ENCODE measurements at places on chromosomes 4 and X.

DNA sequence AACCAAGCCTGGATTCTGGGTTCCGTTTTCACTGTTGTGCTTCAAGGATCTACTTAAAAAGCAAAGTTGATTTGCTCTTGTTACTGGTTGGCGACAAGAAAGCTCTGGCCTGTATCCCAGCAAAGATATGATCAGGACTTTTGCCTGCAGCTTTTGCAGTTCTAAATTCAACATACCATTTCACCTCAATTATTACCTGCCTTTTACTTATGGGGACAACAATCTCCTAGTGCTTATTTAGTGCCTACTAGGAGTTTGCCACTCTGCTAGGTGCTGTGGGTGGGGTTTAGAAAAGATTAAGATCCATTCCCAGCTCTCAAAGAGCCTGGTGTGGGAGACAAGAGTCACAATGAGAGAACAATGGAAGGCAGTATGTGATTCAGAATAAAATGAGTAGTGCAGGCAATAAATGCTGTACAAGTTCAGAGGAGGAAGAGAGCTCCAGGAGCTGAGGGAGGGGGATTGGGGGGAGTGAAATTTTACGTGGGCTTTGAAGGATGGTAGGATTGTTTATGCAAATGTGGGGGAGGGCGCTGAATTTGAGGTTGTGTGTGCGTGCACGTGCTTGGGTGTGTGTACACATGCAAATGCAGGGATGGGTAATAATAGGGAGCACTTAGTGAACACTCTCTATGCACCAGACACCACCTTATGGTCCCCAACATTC is 5.0 kb upstream of the TMEM164 start:
- no peak for DNase-seq

DNA sequence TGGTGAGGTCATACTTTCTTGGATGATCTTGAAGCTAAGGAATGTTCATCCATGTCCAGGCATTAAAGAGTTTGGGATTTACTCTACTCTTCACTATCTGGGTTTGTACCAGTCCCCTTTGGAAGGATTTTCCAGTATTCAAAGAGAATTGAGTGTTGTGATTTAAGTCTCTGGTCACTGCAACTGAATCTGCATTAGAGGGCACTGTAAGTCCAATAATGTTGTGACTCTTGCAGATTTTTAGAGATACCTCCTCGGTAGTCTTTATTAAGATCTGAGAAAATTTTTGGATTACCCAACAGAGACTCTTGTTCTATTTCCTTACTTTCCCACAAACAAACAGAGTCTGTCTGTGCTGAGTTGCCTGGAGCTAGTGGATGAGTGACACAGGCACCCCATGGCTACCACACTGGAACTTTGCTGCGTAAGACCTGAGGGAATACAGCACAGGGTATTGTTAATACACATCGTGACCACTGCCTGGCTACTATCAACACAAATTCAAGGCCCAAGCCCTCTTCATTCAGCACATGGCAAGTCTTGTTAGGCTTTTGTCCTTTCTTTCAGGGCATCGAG is 357.1 kb upstream of the KLHL4 start:
- DNase-seq = no peak

DNA sequence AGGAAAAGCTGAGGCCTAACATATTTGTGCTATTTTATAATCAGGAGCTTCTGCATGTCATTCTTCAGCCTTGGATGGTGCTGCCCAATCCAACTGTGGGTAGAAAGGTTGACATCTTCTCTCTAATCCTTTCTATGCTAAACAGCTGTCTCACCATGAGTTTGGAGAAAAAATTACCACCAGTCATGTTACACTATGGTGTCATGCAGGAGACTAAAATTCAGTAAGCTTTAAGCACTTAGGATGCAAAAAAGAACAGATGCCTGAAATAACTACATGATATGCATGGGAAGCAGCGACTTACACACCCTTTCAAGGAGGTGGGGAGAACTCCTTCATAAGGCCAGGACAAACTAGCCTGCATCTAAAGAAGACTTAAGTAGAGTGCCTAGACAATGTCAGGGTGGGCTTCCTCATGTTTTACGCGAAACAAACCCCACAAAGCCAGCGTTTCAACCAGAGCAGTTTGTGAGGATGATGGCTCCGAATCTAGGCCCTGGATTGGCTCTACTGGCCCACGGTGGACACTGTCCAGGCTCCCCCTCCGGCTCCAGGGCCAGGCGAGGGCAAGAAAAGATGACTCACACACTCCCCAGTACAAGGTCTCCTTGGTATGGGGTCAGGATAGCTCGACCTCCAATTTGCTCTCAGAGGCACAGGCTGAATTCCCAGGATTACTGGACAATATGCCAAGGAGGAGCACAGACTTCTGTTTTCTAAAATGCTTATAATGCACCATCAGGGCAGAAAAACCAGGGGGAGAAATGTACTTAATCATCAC is 45.1 kb downstream of the STX18 start:
- no peak for DNase-seq

GRCh38 chrX:10841579-10841978 is 221.2 kb upstream of the MID1 start:
- no peak for DNase-seq

GRCh38 chr4:8052160-8052691 is 106.4 kb downstream of the ABLIM2 start:
- DNase-seq = no peak

- DNase-seq = no peak
Measured at GRCh38 chr4:103499094-103499493, 220.7 kb downstream of the TACR3 start.

GRCh38 chr4:167787231-167787630 is 305.1 kb upstream of the ANXA10 start:
- DNase-seq = no peak

- no peak for DNase-seq
Measured at GRCh38 chr4:161604516-161605300, 559.1 kb downstream of the FSTL5 start.

- no peak for DNase-seq
Measured at GRCh38 chr4:89957046-89957926, 62.6 kb downstream of the MMRN1 start.

GRCh38 chr4:121376556-121376955 is 4.3 kb downstream of the QRFPR start:
- no peak for DNase-seq

DNA sequence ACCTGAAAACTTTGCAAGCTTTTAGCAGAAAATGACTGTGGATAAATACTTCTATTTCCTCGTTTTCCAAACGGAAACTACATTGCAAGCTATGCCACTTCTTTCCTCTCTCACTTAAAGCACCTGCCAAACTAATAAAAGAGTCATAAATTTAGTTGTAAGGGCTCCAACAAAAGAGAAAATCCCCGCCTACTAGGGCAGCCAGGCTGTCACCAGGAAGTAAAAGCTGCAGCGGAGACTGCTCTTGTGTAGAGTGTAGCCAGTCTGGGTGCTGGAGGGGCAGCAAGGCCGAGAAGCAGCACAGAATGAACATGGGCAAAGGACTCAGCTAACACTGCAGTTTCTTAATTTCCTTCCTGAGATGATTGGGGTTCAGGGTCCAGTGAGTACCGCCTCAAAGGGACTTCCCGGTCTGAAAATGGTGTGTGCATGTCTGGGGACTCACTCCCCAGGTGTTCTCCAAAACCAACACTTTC is 89.3 kb upstream of the MAML3 start:
- no peak for DNase-seq
